Activated T-cell treated with anti-CD3 and anti-CD28 coated beads for 24 hours (primary cell): ENCODE measurements at places on chromosomes 6 and 20.

GRCh38 chr6:56370127-56370540 lies 122.8 kb upstream of the COL21A1 start:
- no peak for DNase-seq

- no peak for DNase-seq
Observed at GRCh38 chr6:3247255-3248146, 11.2 kb upstream of the PSMG4 start.

- DNase-seq: no peak
Observed at GRCh38 chr20:9660236-9660868, 146.0 kb downstream of the LAMP5 start.

GRCh38 chr20:31691646-31692275 lies 30.9 kb downstream of the BCL2L1 start:
- no peak for DNase-seq

- DNase-seq: no peak
Observed at GRCh38 chr6:34476921-34477320, 11.0 kb downstream of the PACSIN1 start.

- DNase-seq: peak; percentile 61
Observed at GRCh38 chr6:156776840-156777576, at the start of gene ARID1B. Gene ARID1B, plus strand, starts transcription at chr6:156777378. Its CDS starts 303 bp downstream, at chr6:156777681.

DNA sequence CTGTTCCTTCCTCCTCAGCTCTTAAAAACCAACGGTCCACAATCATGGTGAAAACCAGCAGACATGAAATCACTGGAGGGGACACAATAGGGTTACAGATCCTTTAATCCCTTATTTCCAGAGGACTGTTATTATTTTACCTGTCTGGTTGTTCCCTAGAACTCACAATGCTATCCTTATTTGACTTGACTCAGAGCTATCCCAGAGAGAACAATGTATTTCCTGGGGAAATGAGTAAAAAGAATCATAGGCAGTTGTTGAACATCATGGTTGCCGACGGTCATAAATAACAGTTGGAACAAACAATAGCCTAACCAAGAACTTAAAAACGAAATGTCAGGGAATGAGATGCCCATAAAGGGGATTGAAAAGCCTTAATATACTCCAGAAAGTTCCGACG lies 9.3 kb downstream of the OR2H1 start:
- no peak for DNase-seq

DNA sequence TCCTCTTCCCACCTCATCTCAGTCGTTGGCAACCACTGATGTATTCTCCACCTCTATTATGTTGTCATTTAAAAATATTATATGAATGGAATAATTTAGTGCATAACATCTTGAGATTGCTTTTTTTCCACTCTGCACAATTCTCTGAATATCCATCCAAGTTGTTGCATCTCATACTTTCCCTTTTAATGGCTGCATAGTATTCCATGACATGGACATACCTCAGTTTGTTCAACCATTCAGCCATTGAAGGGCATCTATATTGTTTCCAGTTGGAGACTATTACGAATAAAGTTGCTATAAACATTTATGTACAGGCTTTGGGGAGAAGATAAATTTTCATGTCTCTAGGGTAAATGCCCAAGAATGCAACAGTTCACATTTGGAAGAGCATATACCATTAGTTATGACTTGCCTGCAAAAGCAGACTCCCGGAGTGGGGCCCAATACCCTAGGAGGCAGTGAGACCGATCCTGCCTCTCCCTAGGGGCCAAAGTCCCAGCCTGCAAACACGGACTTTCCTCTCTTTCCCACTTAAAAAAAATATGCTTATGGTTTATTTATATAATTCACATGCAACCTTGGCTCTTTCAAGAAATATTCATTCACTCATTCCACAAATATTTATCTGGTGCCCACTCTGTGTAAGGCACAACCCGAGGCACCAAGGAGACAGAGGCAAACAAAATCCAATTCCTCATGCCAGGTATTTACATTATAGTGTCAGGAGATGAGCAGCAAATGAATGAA lies 227.0 kb upstream of the PMEPA1 start:
- DNase-seq: no peak

DNA sequence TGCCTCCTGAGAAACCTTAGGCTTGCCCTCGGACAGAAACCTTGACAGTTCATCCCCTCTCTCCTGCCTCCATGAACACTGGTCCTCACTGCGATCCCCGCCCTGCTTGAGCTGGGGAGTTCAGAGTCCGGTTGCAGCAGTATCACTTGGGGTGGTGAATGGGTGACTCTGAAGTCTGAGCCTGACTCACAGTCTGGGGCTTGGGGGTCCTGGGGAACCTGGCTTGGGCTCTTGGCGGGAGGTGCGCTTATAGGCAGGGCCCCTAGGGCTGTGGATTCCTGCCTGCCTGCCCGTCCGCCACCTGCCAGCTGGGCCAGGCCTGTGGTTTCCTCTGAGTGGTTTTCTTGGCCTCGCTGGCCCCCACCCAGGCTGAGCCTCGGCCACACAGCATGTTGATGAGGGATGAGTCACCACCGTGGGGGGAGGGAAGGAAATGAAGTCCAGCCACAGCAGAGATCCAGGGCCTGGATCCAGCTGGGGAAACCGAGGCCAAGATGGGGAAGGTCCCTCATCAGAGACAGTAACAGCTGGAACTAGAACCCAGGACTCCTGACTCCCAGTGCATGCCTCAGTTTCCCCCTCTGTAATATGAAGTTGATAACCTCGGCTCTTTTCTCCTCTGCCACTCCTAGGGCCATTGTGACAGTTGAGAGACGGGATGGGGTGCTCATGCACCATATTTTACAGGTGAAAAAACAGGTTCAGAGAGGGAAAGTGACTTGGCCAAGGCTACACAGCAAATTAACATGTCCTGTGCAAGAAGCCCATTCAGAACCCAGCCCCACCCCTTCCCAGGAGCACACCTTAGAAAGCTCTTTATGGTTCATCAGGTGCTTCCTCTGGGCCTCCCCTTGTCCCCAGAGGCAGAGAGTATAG lies 9.2 kb downstream of the FOXS1 start:
- DNase-seq: no peak

- no peak for DNase-seq
Observed at GRCh38 chr20:20713244-20713765, 861 bp upstream of the RALGAPA2 start.

DNA sequence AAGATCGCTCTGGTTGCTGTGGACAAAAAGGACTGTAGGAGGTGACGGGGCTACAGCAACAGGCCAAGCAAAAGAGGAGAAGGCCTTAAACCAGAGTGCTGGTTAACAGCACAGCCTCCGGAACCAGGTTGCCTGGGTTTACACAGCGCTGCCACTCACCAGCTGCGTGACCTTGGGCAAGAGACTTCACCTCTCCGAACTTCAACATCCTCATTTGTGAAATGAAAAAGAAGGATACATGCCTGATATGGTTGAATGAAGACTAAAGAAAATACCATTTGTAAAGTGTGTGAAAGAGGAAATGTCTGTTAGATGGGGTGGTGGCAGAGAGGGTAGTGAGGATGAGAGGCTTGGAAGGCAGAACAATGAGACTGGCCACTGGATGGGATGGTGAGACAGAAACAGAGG lies 44.9 kb downstream of the PREX1 start:
- DNase-seq: no peak

DNA sequence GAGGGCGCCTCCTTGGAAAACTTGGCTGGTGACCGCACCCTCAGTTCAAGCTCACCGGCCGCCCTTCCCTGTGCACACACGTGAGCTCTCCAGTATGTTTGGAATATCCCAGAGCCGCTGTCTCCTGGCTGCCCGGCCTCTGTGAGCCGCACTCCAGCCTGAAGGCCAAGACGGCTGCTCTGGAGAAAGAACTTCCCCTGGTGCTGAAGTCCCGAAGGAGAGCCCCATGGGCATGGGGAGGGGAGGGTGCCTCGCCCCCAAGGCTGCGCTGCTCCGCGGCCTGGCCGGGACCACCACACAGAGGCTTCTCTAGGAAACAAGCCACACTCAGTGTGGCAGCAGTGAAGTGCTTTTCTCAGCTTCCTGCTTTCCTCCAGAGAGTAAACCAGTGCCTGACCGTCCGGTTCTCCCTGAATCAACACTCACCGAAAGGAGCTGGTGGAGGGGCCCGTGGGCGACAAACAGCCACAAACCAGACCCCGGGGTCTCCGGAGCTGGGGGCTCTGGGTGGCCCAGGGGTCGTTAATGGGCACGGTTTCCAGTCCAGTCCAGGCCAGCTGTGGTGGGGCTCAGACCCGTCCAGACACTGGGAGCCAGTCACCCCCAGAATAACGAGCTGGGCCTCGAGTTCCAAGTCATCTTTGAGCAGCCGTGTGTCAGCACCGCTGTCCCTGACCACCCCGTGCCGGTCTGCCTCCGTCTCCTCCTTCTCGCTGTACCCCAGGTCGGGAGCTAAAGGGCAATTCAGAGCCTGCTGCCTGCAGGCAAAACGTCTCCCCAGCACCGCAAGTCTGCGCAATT lies 87.4 kb upstream of the BHLHE23 start:
- DNase-seq: no peak

DNA sequence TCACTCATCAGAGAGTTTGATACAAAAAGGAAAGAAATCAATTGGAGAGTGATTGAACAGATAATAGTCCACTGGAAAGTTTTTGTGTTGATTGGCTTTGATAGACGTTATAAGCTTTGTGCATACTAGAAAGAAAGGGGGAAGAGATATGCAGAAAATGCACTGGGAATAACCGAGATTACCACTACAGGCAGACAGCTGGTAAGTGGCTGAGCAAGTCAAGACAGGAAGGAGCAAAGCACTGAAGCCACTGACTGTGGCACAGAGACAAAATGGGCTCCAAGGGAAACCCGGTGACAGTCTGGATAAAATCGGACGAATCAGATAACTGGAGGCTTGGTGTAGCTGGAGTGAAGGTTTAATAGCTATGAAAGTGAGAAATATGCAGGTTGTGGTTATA lies 209.0 kb downstream of the SIM1 start:
- DNase-seq: no peak

DNA sequence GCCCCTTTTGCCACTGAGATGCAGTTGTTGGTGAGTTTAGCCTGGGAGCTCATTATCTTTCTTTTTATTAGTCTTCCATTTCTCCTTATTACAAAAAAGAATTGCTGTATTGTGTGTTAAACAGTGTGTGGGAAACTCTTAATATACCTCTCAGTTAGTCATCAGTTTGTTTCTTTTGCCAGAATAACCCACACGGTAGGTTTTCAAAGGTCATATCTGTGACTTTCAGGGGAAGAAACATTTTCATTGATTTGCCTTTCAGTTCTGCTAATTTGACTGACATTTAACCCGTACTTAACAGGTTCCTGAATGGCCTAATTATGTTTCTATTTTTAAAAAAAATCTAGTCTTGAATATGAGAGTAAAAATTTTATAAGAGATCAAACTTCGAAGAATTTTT lies 145.3 kb downstream of the KHDC1L start:
- no peak for DNase-seq

- DNase-seq: no peak
Observed at GRCh38 chr20:24863356-24863755, 85.7 kb upstream of the CST7 start.

- DNase-seq: no peak
Observed at GRCh38 chr6:80725156-80725930, 618.9 kb downstream of the BCKDHB start.

DNA sequence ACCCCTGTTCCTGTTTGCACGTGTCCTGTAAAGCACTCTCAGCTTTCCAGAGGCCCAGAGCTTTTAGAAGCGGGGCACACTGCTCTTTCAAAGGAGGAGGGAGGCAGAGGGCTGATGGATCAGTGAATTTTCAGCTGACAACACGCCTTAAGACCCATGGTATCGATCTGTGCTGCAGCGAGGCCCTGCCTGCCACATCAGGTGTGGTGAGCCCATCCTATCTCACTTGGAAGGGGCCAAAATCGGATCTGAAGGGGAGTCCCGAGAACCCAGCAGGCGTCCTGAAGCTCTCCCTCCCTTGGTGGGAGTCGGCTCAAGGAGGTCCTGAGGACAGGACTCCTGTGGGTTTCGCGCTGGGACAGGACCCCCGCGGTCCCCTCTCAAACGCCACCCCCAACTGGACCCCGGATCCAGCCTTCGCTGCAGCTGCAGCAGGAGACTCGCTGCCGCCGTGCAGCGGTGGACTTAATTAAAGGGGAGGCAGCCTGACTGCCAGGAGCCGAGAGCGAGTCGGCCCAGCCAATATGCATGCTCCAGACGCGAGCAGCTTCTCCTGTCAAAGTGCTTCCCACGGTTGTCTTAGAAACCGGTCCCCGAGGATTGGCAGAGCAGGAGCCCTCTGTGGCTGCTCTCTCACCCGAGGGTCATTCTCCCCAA lies 580.0 kb upstream of the ZNF337 start:
- no peak for DNase-seq

DNA sequence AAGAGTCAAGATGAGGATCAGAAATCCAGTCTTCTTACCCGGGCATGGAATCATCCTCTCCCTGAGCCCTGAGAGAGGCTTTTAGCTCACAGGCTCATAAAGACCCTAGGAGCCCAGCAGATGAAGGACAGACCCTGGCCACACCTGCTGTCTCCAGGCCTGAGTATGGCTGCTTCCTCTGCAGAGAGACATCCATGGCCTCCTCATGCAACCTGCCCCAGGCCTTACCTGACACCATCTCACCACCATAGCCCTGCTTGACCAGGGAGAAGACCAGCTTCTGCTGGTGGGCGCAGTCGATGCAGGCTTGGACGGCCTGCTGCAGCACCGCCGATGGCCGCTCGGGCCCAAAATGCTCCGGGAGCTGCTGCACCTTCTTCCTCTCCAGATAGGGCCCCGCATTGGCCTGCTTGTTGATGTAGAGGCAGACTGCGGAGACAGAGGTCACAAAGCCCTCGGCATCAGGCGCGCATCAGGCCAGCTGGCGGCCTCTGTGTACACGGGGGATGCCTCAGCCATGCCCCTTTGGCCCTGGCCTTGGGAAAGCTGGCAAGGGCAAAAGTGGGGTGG lies 77.6 kb downstream of the SCML4 start:
- no peak for DNase-seq

DNA sequence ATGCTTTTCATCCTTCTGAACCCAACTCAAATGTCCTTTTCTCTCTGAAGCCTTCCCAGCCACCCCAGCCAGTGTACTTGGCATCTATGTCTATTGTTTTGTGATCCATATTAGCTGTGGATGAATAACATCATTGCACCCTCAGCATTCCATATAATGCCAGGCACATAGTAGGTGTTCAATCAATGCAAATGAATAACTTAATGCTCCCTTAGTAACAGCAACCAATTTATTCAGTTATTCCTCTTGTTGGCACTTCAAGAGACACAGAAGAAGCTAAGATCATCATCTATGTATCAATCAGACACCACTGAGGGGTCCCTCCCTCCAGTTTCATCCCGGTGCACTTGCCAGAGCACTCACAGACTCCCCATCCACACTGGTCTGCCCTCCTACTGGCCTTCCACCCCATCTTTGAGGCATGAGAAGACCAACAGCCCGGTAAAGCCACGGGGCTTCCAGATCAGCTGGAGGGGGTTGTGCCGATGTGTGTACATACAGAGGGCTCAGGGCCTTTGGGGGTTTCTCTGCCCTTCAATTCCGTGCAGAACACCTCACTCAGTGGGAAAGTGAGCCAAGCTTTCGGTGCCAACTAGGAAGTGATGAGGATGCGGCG lies 2.4 kb upstream of the TAF8 start:
- DNase-seq: no peak

DNA sequence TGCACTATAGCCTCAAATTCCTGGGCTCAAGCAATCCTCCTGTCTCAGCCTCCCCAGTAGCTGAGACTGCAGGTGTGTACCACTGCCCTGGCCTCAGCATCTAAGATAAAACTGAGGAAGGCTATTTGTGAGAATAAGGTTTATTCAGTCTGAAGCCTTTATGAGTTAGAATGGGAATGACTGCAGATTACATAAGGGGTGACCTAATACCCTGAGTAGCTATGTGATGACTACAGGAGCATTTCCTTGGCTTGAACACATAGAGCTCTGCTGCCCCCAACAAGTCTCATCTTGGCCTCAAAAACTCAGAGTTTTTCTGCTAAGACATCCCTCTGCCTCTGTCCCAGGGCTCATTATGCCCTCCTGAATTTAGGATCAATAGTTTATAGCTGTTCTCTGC lies 7.6 kb downstream of the GSS start:
- no peak for DNase-seq

- no peak for DNase-seq
Observed at GRCh38 chr20:1321654-1321939, 7.3 kb downstream of the SDCBP2 start.
